ENCODE measurements at places on chromosomes 6 and 20.

DNA sequence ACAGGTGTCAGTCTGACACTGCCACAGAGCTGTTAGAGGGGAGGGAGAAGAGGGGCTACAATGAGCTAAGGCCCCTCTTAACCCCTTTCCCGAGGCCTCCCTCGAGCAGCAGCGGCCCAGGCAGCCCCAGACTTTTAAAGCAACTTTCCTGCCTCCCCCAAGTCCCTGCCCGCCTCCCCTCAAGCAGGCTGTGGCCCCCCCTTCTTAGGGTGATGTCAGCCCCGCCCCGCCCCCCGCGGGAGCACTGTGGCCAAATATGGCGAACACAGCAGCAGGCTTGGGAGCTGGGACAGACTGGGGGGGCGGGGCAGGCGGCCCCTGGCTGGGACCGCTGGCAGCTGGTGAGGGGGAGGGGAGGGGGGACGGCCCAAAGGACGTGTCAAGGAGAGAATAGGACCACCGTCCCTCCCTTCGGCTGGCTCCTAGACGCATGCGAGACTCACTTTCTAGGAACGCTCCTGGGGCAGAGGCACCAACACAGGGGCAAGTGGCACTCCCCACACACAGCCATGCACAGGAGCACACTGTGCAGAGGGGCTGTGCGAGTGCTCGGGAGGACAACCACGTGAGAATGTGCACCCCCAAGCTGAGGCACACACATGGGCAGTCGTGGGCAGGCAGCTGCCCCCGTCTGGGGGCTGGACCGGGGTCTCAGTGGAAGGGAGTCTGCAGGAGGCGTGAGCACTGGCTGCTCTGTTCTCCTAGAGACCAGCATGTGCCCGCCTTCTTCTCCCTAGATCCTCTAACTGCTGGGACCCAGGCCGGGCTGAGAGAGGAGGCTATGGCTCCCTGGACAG lies 6.7 kb downstream of the TEAD3 start:
- DNase-seq: no peak

- DNase-seq: no peak
Measured at GRCh38 chr6:75089921-75090320, 115.9 kb downstream of the COL12A1 start.

DNA sequence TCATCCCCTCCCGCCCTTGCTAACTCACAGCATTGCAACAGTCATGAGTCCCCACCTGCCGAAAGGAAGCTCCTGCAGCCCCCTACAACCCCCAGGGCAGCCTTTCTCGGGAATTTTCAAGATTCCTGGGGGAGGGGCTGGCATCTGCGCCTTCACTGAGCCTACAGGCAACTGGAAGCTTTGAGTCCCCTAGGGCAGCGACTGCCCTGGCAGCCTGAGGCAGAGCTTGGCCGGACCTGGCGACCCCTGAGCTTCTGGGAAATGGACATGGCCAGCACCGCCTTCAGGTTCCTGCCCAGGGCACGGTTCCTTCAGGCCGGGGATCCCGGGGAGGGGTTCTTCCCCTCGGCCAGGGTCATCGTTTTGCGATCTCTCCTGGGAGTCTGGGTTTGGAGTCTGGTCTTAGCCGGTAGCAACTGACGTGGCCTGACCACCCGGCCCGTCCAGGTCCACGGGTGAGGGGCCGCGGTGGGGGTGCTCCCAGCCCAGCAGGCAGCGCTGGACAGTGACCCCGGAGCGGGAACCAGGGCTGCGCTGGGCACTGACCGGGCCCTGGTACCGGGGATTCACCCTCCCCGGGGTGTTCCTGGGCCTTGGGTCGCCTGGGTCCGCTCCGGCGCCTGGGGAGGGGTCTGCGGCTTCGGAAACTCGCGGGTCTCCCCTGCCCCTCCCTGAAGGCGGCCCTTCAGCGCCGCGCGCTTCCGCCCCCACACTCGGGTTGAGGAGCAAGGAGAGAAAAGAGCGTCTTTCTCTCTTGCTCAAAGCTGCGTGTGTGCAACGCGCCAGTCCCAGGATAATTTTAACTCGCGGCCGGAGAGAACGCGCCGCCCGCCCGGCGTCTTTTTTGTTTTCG lies 593 bp upstream of the COL9A3 start:
- DNase-seq: no peak

GRCh38 chr6:110664933-110665332 lies 150.3 kb downstream of the CDK19 start:
- no peak for DNase-seq

GRCh38 chr6:147930745-147931144 lies 411.9 kb upstream of the SASH1 start:
- DNase-seq: no peak

GRCh38 chr20:20076297-20077065 lies 24.1 kb downstream of the CFAP61 start:
- DNase-seq: no peak

GRCh38 chr6:74320715-74321114 lies 624.7 kb downstream of the CD109 start:
- no peak for DNase-seq

DNA sequence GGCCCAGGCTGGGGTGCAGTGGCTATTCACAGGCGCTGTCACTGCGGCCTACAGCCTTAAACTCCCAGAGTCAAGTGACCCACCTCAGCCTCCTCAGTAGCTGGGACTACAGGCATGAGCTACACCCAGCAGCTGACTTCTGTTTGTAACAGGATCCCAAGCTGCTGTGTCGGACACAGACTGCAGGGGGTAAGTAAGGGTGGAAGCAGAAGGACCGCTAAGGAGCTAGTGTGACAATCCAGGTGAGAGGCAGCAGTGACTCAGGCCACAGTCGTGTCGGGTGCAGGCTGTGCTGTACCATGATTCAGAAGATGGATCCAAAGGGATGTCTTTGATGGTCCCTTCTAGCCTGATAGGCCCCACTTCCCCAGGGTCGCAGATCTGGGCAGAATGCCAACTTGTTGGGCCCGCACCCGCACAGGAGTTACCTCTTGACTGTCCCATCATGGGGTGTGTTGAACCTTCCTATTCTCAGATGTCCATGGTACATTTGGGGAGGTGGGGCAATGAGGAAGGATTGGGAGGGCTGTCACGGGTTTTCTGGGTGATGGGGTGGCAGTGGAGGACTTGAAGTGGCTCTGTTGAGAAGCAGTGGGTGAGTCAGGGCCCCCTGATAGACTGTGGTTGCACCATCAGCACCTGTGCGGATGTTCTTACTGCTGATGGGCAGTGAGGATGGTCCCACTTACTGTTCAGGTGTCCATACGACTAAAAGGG lies 25.3 kb downstream of the AAR2 start:
- no peak for DNase-seq

DNA sequence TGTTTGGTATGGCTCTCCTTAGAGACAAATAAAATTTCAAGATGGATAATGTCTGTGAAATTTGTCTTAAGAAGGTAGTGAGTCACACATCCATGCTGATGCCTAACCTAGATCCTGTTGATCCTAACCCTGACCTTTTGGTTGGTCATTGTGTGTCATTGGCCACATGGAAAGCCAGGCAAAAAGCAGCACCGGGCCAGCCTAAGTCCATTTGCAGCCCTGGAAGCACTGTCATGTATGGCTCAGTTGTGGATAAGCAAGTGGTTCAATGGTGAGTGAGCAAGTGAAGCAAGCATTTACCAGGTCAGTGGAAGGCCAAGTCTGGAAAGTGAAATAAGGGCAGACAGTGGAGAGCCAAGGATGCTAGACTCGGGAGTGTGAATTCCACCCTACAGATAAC lies 12.1 kb upstream of the XRN2 start:
- DNase-seq: no peak

- no peak for DNase-seq
Measured at GRCh38 chr6:112626468-112627082, 279.4 kb downstream of the RFPL4B start.

DNA sequence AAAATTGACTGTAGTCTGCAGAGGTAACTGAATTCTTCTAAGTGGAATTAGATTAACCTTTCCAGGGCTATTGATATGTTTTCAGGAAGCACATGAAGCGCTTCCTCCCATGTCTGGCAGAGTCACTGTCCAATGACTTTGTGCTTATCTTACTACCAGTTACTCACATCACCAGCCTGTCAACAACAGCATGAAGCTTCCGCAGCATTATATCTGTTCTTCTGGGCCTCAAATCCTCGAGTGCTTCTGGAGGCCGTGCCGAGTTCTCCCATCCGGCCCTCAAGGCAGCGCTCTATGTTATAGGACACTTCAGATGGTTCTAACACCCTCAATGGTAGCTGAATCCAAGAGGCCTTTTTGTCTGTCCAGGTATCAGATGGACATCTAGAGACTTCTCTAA lies 33.2 kb downstream of the PSMG4 start:
- no peak for DNase-seq

- no peak for DNase-seq
Measured at GRCh38 chr6:11878735-11879134, 100.1 kb upstream of the ADTRP start.

DNA sequence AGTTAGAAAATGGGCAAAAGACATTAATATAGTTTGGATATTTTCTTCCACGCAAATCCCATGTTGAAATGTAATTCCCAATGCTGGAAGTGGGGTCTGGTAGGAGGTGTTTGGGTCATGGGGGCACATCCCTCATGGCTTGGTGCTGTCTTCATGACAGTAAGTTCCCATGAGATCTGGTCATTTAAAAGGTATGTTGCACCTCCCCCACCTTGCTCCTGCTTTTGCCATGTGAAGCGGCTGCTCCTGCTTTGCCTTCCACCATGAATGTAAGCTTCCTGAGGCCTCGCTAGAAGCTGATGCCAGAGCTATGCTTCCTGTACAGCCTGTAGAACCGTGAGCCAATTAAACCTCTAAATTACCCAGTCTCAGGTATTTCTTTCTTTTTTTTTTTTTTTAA lies 16.3 kb upstream of the TMEM14A start:
- DNase-seq: no peak

- DNase-seq: no peak
Measured at GRCh38 chr6:158068893-158069799, 87.5 kb downstream of the SYNJ2 start.

DNA sequence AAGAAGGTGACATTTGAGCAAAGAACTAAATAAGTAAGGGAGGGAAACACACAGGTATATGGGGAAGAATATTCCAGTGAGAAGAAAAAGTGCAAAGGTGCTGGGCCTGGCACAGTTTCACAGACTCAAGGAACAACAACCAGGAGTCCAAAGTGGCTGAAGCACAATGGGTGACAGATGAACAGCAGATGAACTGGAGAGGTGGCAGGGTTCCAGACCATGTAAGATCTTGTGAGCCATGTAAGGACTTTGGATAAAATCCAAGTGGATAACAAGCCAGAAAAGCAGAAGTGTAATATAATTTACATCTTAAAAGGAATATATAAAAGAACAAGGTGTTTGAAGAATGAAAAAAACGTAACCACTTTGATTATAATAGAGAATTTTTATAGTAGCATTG lies 87.9 kb downstream of the MMS22L start:
- no peak for DNase-seq

- no peak for DNase-seq
Measured at GRCh38 chr6:48255094-48255493, 144.1 kb upstream of the PTCHD4 start.

- no peak for DNase-seq
Measured at GRCh38 chr6:40362859-40363258, 224.3 kb downstream of the LRFN2 start.

- DNase-seq: no peak
Measured at GRCh38 chr6:317448-318144, 25.3 kb downstream of the DUSP22 start.

GRCh38 chr20:23192469-23192868 lies 106.3 kb upstream of the CD93 start:
- DNase-seq: no peak

GRCh38 chr6:159056003-159056402 lies 11.2 kb upstream of the TAGAP start:
- DNase-seq: no peak

- no peak for DNase-seq
Measured at GRCh38 chr20:50359607-50360217, 150.5 kb upstream of the PTPN1 start.

GRCh38 chr20:6575912-6576401 lies 191.5 kb upstream of the BMP2 start:
- DNase-seq: no peak

- no peak for DNase-seq
Measured at GRCh38 chr6:154246723-154247118, 109.9 kb downstream of the IPCEF1 start.

DNA sequence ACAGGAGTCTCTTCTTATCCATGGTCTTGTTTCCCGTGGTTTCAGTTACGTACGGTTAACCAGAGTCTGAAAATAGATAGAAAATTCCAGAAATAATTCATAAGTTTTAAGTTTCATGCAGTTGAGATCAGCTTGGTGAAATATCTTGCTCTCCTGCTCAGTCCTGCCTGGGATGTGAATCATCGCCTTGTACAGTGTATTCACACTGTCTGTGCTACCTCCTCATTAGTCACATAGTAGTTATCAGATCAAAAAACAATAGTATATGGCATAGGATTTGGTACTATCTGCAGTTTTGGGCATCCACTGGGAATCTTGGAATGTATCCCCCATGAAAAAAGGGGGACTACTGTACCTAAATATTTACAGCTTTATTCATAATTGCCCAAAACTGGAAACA lies 22.7 kb upstream of the MOCS1 start:
- DNase-seq: no peak

DNA sequence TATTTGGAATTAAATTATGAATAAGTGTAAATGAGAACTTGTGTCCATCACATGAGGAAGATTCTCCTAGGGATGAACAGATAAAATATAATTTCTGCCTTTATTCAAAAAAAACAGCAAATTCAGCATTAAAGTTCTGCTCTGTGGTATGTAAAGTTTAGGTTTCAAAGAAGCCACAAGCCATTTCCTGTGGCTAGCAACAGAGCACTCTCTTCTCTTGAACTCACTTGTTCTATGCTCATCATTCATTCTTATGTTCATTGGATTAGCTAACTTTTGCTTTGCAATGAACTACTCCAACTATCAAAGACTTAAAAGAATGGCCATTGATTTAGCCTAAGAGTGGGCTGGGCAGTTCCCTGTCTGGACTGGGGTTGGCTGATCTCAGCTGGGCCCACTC lies 20.8 kb upstream of the SNRPB2 start:
- no peak for DNase-seq

GRCh38 chr6:156828280-156828703 lies 51.1 kb downstream of the ARID1B start:
- DNase-seq: no peak

GRCh38 chr20:37804584-37805566 lies 98.1 kb upstream of the VSTM2L start:
- no peak for DNase-seq

DNA sequence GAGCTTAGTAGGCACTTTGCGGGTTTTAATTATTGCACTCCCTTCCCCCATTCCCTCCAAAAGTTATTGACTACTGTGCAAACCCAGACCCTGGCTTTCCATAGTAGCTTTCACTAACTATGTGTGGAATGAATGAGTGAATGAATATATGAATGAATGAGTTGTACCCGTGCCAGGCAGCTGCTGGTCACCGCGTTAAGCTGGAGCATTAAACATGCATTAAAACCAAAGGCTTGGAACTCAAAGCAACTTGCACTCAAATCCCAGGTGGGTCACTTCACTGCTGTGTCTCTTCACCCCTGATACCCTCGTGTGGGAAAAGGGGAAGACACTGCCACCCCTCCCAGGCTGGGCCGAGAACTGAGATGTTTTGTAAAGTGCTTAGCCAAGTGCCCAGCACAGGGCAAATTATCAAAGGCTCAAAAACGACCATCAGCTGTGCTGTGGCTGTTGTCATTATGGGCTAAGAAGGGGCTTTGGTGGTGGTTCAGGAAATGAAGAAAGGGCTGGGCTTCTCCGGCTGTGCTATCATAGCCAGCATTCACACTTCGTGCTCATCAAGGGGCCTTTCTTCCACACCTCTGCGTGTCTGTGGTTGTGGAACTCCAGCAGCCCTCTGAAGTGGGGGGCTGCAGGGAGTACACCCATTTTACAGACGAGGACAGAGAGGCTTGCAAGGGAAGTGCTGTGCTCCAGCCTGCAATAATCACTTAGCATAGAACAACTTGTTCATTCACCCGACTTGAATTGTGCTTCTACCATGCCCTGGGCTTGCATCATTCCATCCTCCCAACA lies 60.2 kb upstream of the STX16 start:
- DNase-seq: no peak
